NCI-H1105 treated with DMSO at 0.1 percent for 48 hours (cell line): ENCODE measurements at places on chromosomes 6 and 20.

GRCh38 chr6:170516783-170517616, 36.1 kb downstream of the PSMB1 start:
- peak; percentile 93 for DNase-seq

GRCh38 chr20:47152068-47152467, 204.4 kb downstream of the ZMYND8 start:
- DNase-seq, result no peak

- no peak for DNase-seq
Observed at GRCh38 chr6:167103041-167103891, 19.6 kb upstream of the CCR6 start.

DNA sequence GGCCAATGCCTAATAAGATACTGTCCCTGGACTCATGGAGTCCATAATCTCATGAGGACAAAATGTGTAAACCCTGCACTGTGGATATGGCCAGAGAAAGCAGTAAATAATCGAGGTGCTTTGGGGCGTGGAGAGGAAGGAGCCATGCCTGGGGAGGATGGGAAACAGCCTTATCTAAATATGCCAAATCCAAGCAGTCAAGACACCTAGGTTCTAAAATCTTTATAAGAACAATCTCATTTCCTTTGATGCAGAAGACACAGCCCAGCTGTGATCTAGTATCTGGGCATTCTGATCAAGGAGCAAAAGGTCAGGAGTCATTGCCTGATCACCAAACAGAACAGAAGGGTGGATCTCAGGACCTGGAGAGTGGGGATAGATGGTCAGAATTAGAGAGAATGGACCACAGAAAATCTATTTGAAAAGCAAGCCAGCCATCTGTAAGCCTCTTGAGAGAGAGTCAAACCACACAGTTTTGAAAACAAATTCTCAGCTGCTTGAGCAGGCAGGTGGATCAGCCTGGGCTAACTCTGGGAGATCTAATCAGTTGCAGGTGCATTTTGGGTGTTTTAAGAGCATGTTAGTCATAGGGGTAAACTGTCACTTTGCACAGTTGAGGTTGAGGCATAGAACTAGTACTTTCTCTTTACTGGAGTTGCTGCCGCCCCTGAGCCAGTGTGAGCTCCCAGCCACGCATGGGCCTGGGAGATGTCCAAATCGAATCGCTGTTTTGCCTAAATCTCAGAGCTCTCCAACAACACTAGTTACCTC, 130.8 kb upstream of the TNFAIP3 start:
- no peak for DNase-seq

DNA sequence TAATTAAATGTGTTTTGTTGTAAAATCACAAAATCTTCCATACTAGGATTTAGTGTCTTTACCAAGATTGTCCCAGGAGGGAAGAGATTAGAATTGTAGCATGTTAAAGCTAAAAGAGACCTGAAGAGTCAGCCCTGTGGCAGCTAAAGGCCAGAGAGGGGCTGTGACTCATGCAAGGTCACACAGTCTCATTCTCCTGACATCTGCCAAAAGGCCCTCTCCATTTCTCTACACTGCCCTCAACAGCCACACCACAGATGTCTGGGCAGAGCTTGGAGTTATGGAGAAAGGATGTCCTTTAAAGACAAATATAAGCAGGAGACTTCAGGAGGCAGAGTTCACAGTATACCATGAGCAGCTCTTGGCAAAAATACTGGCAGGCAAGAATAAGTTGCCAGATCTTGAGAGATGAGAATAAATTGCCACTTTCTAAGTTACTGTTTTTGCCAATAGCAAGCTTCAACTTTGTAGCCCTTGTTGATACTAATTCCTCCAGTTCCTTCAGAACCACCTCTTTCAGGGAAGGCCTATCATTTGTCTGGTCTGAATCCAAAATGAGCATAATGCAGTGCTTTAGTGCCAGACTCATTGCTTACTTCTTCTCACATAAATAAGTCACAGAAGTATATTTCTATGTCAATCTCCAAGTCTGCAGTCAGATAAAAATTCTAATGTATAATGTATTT, 41.7 kb downstream of the AKIRIN2 start:
- no peak for DNase-seq

GRCh38 chr6:27757307-27757706, 154.9 kb downstream of the OR2B2 start:
- no peak for DNase-seq

- no peak for DNase-seq
Observed at GRCh38 chr6:158847786-158848185, 28.6 kb upstream of the EZR start.

GRCh38 chr20:11677836-11678235, 239.9 kb upstream of the BTBD3 start:
- no peak for DNase-seq

DNA sequence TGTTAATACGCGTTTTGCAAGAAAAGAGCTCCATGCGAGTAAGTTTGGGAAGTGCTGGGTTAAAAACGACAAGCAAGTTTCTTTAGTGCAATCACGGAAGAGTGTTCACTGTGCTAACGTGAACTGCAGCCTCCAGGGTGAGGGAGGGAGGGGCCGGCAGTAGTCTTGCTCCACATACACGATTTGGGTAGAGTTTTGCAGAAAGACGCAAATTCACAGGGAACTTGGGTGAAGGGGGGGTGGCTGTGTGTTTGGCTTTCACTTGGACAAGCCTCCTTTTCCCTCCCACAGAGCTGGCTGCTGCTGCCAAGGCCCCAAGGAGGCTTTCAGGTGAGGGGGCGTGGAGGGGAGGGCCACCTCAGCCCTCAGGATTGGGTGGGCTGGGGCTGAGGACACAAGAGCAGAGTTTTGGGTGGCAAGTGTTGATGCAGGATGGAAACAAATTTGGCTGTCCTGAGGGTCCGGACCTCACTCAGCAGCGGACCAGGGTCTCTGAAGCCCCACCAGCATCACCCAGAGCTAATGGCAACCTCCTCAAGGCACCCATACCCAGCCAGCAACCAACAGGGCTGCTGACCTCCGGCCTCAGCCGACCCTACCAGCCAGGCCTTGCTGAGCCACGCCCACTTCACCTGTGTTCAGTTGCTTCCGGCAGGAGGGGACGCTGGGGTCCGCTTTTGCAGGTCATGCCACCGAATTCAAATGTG, 204.5 kb downstream of the ERMARD start:
- DNase-seq, result no peak

DNA sequence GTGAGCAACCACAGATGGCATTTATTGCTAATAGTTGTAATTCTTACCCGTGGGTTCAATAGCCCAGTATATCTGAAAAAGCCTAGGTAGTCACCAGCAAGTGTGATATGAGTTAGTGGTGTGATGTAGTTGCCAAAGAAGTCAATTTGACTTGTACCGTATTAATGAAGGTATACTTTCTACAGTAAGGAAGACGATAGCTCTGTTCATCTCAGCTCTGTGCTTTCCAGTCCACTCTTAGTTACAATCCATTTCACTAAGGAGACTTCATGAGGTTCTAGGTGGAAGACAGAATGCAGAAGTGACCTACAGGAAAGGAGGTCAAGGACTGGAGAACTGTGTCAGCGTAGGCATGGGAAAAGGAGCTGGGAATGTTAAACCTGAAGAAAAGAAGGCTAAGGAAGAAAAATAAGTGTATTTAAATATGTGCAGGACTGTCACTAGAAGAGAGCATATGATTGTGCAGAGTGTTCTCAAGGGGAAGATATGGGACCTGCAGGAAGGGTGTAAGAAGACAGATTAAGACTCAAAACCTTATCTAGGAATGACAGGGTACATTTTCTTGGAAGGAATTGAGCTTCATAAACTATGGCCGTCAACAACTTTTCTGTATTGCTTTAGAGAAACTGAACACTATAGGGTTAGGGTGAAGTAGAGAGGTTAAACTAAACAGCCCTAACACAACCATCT, 116.9 kb upstream of the SCGN start:
- no peak for DNase-seq

DNA sequence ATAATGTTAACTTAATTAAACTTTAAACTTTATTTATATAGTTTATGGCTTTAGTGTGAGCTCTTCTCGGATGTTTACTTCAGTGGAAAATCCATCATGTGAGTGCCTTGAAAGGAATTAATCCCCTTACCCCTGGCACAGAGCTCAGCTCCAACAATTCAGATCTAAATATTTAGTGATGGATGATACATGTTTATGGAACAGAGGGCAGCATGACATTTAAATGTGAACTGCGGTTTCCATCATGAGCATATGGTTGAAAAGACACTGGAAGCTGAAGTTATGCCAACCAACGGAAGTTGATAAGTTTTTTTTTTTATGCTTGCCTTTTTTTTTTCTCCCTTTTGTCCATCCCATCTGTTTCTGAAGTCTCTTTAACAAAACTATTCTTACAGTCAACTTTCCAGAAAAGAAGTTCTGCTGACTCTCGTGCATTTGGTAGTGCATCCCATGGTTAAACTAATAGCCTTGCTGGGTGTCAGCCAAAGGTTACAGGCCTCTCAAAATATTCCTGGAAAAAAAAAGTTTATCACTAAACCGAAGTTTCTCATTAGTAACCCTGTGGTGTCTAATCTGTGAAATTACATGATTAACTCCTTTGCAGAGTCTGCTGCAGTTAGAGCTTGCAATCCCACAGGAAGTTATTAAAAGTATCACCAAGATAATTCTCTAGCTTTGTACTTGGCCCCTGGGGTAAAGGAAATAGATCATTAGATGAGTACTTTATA, 243.9 kb upstream of the TCF21 start:
- DNase-seq, result no peak

GRCh38 chr6:105573556-105573955, 170.7 kb upstream of the PREP start:
- no peak for DNase-seq

- DNase-seq, result no peak
Observed at GRCh38 chr6:124869416-124869815, 92.8 kb upstream of the RNF217 start.

- no peak for DNase-seq
Observed at GRCh38 chr6:76866091-76866915, 597.0 kb downstream of the HTR1B start.

DNA sequence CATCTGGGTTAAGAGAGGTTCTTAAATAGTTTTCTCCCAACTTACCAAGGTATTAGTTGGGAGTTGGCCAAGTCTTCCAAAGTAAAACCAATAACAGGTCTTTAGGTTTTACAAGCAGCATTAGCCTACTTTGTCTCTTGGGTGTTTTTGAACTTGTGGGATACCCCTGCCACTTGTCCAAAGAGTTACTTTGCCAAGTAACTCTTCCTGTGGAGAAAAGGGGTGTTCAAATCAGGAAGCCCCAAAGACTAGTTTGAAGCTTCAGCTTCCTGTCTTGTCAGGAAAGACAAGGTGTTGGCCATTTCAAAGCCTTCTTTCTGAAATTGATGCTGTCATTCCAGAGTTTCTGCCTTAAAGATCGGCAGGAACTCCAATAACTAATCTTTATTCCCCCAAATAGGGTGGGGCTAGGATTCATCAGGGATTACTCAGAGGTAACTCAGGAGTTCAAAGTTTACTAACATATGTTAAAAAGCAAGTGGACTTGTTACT, 822 bp downstream of the RAB22A start:
- peak; percentile 17 for DNase-seq

DNA sequence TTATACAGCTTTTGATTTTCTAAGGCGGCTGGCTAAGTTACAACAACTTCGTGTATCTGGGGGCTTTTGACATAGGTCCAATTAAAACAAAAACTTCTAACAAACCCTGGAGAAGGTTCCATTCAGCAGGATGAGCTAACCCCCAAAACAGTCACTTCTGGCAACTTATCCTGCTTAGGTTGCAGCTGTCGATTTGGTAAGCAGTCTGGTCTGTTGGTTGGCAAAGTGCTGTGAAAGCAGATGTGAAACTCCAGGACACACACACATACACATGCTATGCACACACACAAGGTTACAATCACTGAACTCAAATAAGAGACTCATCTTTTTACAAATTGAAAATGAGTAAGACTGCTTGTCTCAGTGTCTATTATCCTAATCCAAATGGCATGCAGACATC, 119.0 kb upstream of the STMND1 start:
- no peak for DNase-seq
